ENCODE measurements at places on chromosomes 1 and 21. TPM values are rescaled to one million over a fixed set of nuclear protein-coding genes. Genes with fewer than 3 reads are reported as not detected.

GRCh38 chr21:45072738-45073300, 1.6 kb upstream of the ADARB1 start:
- DNase-seq, result no peak

DNA sequence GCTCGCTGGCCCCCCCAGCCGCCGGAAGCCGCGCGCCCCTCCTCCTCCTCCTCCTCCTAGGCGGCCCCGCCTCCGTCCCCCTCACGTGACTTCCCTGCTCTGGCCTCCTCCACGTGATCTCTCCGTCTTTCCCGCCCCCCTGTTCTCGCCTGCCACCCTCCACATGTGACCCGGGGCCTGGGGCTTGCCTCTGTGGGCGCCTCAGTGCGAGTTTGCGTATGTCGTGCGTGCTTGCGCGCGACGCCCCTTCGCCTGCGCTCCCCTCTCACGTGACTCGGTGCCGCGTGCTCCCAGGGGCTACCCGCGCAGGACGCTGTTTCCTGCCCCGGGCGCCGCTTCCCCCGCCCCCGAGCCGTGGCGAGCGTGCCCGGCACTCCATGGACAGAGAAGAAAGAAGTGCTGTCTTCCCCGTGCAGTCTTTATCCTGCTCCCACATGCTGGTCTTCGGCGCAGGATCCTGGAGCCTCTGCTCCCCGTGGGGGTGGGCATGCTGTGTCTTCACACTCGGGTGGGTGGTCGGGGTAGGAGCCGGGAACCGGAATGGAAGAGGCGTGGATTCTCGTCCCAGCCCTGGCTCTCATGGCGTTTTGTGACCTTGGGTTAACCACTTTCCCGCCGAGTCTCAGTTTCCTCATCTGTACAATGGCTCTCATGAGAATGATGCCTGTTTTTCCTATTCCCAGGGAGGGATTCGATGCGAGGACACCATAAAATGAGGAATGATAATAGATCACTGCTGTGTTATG, 431 bp upstream of the UBE2Q1 start:
- DNase-seq, result peak; percentile 96

DNA sequence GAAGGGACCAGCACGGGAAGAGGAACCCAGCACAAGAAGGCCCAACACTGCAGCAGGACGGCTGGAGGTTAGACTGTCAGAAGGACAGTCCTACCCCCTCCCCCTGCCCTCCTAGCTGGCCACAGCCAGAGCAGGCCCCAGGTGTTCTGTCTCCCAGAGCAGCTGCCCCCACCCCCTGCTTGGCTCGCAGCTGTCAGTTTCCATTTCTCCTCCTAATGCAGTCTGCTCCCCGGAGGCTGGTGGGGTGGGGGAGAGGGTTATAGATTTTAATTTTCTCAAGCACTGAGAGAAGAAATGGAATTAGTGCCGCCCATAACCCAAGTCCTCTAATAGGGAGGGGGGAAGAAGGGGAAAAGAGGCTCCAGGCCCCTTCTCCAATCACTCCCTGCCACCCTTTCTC, 13.0 kb upstream of the PEAR1 start:
- DNase-seq, result no peak

DNA sequence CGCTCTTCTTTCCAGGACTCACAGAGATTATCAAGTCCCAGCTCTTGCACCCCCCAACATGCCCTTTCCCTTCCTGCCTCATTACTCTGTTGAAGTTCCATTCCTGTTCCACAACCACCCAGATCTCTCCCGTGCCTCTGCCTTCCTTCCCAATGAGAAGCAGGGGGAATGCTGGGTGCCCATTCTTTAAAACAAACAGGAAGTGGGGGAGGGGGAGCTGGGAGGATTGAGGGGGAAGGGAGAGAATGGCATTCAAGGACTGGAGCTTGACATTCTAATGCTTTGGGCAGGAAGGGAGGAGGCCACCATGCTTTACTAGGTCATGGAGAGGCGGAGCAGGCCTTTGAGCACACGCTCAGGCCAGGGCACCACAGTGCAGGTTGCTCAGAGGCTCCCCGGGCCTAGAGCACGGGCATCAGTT, 150.3 kb upstream of the IRF2BP2 start:
- DNase-seq, result peak; percentile 29

DNA sequence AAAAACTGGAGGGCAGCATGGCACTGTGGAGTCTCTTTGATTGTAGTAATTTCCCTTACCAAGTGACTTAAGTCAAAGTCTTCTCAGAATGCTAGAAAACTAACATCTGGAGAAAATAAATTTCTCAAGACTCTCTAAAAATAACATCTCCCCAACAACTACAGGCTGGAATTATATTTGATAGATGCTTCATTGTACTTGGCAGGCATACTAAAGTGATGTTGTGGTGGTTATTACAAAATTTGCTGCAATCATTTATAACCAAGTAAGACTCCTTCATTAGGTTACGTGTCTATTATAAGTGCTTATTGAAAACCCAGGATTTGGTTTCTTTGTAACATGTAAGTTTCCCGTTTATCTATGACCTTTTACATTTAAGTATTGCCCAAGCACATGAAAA, 132.9 kb upstream of the NRIP1 start:
- DNase-seq, result no peak

DNA sequence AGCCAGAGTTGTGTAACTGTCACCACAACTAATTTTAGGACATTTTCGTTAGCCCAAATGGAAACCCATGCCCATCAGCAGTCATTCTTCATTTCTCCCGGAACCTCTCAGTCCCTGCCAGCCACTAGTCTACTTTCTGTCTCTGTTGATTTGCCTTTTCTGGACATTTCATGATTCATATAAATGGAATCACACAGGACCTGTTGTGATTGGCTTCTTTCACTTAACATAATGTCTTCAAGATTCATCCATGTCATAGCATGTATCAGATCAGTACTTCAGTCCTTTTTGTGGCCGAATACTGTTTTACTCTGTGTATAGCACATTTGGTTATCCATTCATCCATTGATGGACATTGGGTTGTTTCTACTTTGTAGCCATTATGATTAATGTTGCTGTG, 7.1 kb downstream of the SLC66A1 start:
- no peak for DNase-seq

DNA sequence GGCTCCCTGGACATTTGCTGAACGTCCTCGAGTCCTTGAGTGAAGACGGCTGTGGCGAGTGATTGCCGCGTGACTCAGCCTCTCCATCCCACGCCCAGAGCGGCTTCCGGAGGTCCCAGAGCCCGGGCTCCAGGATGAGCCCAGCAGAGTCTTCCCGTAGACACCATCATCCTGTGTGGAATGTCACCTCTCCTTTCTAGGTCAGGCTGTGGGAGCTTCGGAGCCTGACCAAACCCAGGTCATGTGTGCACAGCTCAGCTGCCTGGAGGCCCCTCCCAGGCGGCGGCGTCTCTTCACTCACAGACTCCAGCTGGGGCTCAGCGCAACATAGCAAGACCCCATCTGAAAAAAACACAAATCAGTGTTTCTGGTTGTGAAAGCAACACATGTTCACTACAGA, 38.2 kb downstream of the PRKCZ start:
- peak; percentile 40 for DNase-seq

DNA sequence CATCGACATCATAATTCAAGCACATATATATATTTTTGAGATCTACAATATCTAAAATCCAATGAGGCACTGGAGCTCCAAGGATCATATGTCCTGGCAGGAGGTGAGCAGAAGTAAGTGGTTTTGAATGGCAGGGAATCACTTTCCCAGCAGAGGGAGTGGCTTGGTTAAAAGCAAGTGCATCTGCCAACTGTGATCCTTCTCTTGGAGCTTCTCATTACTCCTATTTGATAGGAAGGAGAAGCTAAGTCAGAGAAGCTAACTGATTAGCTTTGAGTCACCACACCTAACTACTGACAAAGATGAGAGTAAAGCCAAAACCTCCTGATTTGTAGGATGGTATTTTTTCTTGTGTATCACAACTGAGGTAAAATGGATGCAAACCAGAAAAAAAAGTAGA, 55.0 kb downstream of the ALG14 start:
- DNase-seq, result no peak

DNA sequence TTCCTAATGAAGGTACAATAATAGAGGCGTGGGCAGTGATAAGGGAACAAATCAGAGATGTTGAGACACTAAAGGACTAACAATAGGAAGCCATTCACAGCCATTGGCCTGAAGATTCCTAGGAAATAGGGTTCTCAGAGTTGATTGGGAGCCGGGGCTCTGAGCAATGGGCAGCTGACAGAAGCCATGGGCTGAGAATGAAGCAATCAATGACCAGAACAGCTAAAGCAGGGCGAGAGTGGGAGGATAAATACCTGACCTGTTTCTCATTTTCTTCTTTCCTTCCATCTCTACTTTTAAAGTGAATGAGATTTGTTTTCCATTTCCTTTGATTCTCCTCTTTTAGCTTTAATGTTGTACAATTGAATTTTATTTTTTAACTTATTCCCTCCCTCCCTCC, 774.7 kb upstream of the ADGRL4 start:
- no peak for DNase-seq

- DNase-seq, result no peak
Observed at GRCh38 chr1:97073169-97073568, 351.6 kb downstream of the PTBP2 start.

- no peak for DNase-seq
Observed at GRCh38 chr1:15492596-15492995, 16.7 kb downstream of the CELA2B start.

DNA sequence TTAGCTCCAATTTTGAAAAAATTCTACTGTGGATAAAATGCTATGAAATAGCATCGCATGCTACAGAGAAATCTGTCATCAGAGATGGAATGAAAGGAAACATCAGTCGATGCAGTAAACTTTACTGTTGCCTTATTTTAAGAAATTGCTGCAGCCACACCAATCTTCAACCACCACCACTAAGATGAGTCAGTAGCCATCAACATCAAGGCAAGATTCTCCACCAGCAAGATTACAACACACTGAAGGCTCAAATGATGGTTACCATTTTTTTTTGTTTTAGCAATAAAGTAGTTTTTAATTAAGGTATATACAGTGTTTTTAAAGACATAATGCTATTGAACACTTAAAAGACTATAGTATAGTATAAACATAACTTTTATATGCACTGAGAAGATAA, 95.6 kb upstream of the JUN start:
- no peak for DNase-seq

GRCh38 chr1:176448340-176448739, 14.6 kb upstream of the PAPPA2 start:
- DNase-seq, result no peak

DNA sequence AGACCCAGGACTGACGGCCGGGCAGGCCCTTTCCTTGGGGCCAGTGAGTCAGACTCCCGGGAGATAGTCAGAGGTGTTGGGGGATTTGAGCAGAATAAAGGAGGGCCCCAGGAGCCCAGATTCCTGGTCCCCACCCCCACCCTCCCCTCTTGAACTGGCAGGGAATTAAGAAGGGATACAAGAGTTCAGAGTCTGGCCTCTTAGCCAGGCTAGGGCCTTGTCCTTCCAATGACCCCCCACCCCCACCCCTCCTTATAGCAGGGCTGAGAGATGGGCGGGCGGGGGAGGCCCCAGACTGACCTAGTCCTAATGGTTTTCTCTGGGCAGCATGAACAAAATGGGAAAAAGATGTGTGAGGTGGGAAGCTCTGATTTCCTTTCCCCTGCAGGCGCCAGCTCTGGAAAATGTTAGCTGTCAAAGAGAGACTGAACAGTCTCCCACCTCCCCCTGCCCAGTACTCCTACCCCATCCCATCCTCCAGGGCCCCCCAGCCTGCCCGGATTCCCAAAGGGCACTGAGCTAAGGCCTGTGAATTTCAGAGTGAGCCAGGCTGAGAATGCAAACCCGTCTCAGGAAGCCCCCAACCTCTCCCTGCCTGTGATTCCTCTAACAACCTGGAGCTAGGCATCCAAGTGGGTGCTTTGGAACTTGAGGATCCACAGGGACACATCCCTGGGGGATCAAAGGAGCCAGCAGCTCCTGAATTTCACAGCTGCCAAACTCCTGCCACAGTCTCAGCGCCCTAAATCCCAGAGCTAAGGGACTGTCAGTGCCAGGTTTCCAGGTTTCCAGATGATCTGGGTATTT, 5.8 kb upstream of the CRABP2 start:
- no peak for DNase-seq

GRCh38 chr1:11670747-11671146, 6.7 kb downstream of the FBXO6 start:
- DNase-seq, result no peak

- DNase-seq, result no peak
Observed at GRCh38 chr1:8733484-8733883, 84.0 kb downstream of the RERE start.

GRCh38 chr1:238961790-238962189, 424.6 kb upstream of the CHRM3 start:
- no peak for DNase-seq

DNA sequence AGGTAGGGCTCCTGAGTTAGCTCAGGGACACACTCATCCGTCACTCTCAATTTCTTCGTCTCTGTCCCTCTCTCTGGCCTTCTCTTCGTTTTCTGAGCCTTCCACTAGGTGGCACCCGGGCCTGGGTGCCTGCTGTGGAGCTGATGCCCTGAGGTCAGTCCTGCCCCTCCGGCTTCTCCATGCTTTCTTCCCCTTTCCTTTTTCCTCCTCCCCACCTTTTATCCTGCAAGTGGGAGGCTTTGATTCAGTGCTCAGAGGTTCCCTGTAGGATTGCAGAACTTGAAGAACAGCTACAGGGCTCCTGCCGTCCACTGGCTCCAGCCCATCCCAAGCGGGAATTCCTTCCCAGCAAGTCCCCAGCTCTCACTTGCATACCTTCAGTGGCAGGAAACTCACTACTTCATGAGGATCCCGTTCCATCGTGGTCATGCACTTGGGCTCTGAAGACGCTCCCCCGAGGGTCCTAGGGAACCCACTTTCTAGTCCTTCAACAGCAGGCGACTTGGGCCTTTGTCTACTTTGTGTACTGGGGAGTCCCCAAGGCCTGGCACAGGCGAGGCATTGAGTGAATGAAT, 45.6 kb downstream of the SRRM1 start:
- DNase-seq, result peak; percentile 70

DNA sequence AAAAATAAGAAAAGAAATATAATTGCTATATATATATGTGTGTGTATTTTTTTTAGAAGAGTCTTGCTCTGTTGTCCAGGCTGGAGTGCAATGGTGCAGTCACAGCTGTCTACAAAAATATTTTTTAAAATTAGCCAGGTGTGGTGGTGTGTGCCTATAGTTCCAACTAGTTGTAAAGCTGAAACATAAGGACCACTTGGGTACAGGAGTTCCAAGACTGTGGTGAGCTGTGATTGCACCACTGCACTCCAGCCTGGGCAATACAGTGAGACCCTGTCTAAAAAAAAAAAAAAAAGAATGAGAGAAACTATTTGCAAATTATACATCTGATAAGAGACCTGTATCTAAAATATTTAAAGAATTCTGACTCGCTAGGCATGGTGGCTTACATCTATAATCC, 42.0 kb downstream of the BMP8A start:
- DNase-seq, result no peak

The OR2L5 gene
- not detected for total RNA-seq

The FCRL1 gene
- total RNA-seq, result not detected

The PGBD5 gene
- total RNA-seq, result 0.31 TPM

The CD48 gene
- 0.42 TPM for total RNA-seq

The KRTAP19-8 gene
- total RNA-seq, result not detected

The PTPN7 gene
- 112 TPM for total RNA-seq

The AMPD1 gene
- total RNA-seq, result not detected

The SLC30A10 gene
- total RNA-seq, result 8.8 TPM

The COL16A1 gene
- total RNA-seq, result 0.54 TPM

The CBR1 gene
- 15.1 TPM for total RNA-seq

The SELL gene
- 0.51 TPM for total RNA-seq

The OR2AK2 gene
- total RNA-seq, result not detected

Data from K562 (cell line).